H1 (cell line): ENCODE measurements at places on chromosomes 5 and 9. TPM values are rescaled to one million over a fixed set of nuclear protein-coding genes. Genes with fewer than 3 reads are reported as not detected.

- no peaks in the 10 kb centered on the region for H3K36me3 ChIP-seq
- H3K27me3 ChIP-seq = peaks cover 19% of the 10 kb centered on the region
- no peak overlapping the region for H3K27ac ChIP-seq
- no peak for DNase-seq
- H3K4me3 ChIP-seq = no peak overlapping the region
- peaks cover 3% of the 10 kb centered on the region; the same call in 1 of the 2 replicates for H3K4me1 ChIP-seq
Observed at GRCh38 chr5:133606835-133607234, 5.5 kb downstream of the FSTL4 start.

DNA sequence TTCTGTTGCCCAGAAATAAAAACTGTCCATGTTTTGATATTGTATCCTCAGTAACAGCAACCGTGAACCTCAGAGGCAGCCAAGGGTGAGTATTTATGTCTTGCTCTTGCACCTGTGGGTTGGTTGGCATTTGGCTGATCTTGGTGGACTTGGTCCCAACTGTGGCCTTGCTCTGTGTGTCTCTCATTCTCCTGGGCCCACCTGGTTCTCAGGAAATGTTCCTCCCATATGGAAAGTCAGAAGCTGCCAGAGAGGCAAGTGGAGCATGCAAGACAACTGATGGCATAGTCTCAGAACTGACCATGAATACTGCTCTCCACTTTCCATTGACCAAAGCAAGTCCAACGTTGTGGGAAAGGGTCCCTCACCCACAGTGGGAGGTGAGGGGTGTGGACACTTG is 13.6 kb upstream of the NINJ1 start:
- H3K27ac ChIP-seq = no peak overlapping the region
- H3K36me3 ChIP-seq = no peaks in the 10 kb centered on the region
- no peak for DNase-seq
- H3K4me1 ChIP-seq = no peaks in the 10 kb centered on the region
- H3K27me3 ChIP-seq = no peaks in the 10 kb centered on the region

DNA sequence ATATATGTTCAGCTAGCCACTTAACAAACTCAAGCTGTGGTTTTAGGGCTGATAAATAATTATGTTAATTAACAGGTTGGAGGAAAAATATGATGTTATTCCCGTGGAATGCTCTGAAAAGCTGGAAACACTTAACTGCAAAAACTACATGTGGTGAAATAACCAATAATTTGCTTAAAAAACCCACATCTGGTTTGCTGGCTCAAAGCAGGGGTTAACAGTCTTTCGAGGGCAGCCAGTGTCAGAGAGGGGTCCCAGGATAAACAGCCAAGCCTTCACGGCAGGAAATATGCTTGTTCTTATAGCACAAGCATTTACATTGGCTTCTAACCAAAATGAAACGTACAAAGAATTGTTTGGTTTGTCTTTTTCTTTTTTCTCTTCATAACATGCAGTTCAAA is 254.0 kb upstream of the GAS1 start:
- H3K36me3 ChIP-seq = no peaks in the 10 kb centered on the region
- H3K27me3 ChIP-seq = no peaks in the 10 kb centered on the region; the same call in 1 of the 2 replicates
- H3K4me3 ChIP-seq = no peak overlapping the region
- no peaks in the 10 kb centered on the region; the same call in 1 of the 2 replicates for H3K4me1 ChIP-seq
- H3K27ac ChIP-seq = no peak overlapping the region
- no peak for DNase-seq

The PCDHB3 gene
- total RNA-seq = 3.4 and 4.0 TPM in 2 replicates

The GABRA1 gene
- total RNA-seq = 16.2 and 17.3 TPM in 2 replicates
